CD4-positive, alpha-beta T cell treated with Interleukin-2 at 100 ng/mL for 4 hours (primary cell): ENCODE measurements at places on chromosomes 12 and 14.

DNA sequence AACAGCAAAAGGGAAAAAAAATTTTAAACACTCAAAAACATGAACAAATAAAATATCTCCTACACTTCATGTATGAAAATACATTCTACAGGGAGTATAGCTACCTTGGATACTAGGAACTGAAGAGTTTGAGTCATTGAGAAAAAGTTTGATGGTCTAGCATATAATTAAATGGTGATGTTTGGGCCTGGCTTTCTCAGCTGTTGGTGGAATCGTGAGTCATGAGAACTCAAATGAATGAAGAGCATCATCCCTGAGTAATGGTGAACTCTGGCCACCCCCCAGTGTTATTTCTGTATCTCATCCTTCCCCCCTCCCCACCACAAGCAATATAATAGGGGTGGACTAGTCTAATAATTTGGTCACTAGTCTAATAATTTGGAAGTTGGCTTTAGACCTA is 6.7 kb upstream of the SLC6A15 start:
- no peak for DNase-seq

- DNase-seq = no peak
Observed at GRCh38 chr14:75283833-75284563, 5.4 kb downstream of the FOS start.

DNA sequence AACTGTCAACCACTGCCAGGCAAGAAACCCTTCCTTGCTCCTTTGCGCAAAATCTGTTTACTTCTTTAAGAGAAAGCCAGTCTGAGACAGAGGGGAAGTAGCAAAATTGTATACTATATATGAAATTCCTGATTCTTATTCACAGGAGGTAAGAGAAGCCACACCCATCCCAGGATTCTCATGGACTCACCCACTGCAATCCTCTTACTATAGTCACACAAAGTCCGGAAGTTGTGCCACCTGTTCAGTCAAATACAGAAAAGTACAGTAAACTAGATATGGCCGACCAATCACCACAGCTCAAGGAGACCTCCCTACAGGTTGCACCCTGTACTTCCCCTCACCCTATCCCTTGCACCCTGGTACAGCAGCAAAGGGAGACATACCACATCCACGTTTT is 2.9 kb downstream of the PRMT5 start:
- DNase-seq = no peak

DNA sequence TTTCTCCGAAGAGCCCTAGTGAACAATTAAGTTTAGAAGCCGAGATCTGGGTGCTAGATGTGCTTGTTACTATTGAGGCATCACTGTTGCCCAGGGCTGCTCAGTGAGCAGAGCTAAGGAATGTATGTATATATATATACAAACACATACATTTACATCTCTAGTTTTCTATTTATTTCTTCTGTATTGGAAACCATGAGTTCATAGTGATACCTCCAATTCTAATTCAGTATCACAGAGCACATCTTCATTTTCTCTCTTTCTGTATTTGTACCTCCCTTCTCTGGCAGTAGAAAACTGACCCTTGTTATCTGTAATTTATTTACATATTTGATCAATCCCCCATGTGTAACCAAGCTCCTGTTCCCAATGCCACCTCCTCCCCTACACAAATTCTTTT is 40.7 kb upstream of the FUT8 start:
- no peak for DNase-seq

DNA sequence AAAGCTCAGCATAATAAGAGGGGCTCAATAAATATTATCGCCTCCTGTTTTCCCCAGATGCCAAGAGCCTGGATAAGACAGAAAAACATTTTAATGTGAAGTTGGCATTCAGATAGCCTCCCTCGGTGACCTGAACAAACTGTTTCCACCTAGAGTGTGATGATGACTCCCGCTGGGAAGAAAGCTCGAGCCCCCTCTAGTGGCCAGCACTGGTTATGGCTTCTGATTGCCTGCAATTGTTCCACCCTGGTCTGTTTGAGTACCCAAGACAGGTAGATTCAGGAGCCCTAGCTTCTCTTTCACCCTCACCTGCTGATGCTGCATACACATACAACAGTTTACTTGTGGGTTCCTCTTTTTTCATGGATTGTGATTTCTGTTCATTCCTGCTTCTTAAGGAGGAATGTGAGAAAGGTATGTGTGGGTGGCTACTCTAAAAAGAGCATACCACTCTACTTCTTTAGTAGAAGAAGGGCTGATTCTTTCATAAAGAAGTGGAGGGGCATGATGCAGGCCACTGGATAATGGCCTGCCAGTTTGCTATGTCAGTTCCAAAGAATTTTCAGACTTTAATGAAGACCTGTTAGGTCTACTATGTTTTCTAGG is 6.4 kb downstream of the ERG28 start:
- DNase-seq = peak; percentile 84

DNA sequence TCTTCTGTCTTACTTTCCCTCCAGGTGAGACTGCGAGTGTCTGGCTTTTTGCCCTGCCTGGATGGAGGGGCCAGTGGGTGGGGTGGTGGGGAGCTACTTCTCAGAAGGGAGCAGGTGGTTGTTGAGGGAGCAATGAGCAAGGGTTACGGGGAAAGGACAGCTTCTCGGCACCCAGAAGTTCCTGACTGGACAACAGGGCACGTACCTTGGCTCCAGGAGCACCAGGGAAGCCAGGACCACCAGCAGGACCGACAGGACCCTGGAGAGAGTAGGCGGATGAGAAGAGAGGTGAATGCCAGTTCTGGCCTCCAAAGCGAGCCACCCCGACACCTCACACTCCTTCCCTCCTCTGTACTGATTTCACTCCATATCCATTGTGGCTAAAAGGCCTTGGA is 15.3 kb downstream of the COL2A1 start:
- no peak for DNase-seq
